ENCODE measurements at places on chromosomes 16 and 17.

- DNase-seq: peak; percentile 99
Measured at GRCh38 chr16:29815793-29816693, at the start of gene PAGR1. Gene PAGR1 (plus strand): TSS chr16:29816152. CDS start chr16:29816526, 374 bp downstream.

DNA sequence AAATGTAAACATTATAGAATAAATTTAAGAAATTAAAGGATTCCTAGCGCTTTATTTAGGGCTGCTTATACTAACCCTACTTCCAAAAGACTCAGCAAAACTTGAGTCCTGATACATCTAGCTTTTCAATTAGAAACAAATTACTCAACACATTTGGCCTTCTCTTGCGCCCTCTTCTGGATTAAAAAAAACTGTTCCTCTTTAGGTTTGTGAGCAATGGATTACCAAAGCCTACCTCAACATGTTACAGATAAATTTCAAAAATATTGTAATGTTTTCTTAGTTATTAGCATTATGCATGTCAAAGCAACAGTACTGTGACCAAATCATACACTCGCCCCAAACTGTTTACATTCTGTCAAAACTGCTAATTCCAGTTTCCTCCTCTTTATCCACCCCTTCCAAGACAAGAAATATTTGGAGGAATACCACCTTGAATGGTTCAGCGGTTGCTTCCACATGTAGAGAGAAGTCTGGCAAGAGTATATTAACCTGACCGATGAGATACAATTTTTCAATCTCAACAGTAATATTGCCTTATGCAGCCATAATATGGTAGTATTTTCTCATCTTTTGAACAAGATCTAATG lies 2.7 kb downstream of the NUFIP2 start:
- DNase-seq: peak; percentile 63

DNA sequence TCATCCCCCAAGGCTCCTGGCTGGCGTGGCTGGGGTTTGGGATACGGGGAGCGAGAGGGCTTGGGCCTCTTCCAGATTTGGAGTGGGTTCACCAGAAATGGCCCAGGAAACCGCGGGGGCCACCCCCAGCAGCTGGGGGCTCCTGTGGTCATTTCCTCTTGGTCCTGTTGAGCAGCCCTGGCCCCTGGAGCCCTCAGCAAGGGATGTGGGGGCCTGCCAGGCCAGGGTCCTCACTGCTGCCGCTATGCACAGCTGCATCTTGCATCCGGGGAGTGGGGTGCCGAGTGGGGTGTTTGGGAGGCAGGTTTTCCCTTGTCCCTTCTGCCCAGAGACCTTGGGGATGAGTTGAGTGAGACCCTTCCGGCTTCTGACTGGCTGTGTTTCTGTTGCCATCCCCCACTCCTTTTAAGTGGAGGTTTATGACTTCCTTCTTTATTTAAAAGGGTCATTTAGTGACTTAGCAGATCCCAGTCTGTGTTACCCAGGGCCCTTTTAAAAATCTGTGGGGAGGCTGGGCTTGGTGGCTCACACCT lies 319.8 kb downstream of the SEC14L1 start:
- DNase-seq: no peak

- no peak for DNase-seq
Measured at GRCh38 chr17:51971121-51971520, 187.4 kb downstream of the CA10 start.

- no peak for DNase-seq
Measured at GRCh38 chr17:17401271-17401781, 75.5 kb upstream of the MED9 start.

DNA sequence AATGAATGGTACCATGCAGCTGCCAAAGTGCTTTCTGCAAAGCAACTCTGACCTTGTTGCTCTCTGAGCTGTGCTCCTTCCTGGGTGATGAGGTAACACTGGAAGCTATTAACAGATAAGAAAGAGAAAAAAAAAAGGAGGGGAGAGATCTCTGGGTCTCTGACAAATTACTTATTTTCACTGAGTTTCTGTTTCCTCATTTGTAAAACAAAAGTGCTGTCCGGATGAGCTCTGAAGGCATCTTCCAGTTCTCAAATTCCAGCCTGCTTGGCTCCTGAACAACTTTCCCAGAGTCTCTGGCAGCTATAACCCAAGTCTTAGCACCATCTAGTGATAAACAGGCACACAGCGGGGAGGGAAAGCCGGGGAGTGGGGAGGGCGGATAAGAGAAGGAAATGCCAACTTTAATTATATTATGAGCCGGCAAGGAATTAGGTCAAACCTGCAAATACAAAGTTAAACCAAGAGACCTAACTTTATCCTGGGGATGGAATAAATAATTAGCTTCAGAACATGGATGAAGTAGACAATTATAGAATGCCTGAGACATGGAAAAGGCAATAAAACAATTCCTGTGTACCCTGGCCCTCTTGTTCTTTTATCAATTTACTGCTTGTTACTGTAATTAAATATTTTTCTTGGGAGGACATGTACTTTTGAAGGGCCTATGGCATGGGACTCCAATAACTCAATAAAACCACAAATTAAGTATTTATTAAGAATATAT lies 61.3 kb upstream of the KIFC3 start:
- peak; percentile 82 for DNase-seq

- no peak for DNase-seq
Measured at GRCh38 chr17:75864448-75864871, 9.3 kb upstream of the WBP2 start.

DNA sequence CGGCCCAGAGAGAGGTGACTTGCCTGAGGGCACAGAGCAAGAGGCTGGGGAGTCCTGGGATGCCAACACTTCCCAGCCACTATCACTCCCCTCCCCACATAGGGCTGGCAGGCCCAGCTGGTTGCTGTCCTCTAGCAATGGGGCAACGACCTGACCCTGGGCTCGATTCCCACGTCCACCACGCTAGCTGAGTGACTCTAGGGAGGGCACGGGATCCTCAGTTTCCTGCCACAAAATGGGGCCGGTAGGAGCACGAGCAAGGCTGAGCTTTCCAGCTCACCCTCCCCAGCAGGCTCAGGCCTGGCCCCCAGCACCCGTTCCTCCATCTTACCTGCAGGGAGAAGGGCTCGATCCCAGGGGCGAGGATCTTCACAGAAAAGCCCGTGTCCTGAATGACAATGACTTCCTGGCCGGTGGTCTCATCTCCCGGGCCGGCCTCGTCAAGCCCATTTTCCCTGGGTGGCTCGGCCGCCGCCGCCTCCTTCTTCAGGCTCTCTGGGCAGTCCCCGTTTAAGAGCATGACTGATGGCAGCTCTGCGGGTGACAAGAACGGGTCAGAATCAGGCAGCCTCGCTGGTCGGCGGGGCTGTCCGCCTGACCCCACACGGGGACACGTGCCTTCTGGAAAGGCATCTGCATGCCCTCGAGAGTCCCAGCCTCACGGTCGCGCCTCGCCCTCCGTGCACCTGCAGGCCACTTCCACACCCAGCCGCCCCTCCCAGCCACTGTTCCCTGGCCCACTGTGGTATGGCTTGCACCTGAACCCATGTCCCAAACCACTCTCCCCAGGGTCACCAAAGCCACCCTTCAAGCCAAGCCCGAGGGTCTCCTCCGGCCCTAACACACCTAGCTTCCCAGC lies 7.3 kb downstream of the CLUH start:
- no peak for DNase-seq

GRCh38 chr17:78923660-78924453 lies 1.3 kb downstream of the TIMP2 start:
- DNase-seq: no peak

DNA sequence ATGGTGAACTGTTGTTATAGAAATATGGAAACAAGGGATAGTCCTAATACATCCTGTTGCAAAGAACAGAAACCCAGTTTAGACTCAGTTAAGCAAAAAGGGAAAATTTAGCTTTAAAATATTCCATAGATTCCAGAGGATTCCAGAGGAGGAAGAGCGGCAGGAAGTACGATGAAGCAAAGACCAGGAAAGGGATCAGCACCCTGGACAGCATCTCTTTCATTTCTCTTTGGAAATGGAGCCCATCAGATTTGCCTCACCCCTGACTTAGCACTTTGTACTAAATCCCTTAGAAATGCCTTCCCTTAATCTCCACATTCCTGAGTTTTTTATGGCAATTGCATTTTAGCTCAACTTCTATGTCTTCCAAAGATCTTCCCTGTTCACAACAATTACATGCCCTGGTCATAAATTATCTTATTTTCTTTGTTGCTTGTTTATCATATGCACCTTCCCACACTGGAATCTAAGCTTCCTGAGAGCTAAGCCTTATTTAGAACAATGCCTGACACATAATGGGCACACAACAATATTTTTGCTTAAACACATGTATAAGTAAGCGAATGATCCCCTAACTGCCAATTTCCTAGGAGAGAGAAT lies 150.0 kb upstream of the RBFOX1 start:
- DNase-seq: no peak

DNA sequence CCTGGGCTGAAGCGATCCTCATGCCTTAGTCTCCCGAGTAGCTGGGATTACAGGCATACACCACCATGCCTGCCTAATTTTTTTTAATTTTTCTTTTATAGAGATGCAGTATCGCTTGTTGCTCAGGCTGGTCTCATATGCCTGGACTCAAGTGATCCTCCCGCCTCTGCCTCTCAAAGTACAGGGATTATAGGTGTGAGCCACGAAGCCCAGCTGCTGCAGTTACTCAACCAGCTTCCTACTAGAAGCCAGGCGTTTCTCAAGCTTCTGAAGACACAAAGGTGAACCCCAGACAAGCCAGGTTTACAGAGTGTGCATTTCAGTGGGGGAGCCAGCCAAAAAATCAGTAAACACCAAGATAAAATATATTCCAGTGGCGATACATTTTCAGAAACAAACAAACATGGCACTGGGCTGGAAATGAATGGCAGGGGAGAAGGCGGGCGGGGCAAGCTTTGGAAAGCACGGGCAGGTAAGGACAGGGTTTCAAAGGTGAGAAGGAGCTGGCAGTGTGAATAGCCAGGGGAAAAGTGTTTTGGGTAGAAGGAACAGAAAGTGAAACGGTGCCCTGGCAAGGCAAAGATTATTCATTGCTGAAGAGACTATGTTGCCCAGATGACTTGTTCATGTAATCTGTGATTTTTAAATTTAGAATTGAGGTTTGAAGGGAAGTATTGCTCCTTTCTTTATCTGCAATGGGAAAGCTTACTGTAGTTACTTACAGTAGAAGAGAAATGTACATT lies 471.1 kb downstream of the WWOX start:
- no peak for DNase-seq

GRCh38 chr16:57038166-57038565 lies 48.8 kb downstream of the NLRC5 start:
- no peak for DNase-seq

GRCh38 chr16:19589771-19590302 lies 34.3 kb downstream of the VPS35L start:
- DNase-seq: no peak

DNA sequence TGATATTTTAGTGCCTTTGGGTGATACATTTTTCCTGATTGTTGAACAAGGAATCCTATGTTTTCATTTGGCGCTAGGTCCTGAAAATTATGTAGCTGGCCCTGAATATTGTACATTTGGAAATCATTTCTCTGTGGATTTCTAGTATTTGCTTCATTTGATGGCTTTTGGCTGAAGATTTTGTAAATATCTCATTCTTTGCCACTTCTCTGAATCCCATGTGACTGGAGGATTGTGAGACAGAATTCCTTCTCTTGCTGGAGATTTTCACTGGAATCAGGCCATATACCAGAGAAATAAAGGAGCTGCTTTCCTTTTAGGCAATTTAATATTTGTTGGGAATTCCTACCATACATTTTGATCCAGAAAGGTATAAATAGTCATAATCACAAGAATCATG lies 8.6 kb downstream of the KRT28 start:
- DNase-seq: no peak

DNA sequence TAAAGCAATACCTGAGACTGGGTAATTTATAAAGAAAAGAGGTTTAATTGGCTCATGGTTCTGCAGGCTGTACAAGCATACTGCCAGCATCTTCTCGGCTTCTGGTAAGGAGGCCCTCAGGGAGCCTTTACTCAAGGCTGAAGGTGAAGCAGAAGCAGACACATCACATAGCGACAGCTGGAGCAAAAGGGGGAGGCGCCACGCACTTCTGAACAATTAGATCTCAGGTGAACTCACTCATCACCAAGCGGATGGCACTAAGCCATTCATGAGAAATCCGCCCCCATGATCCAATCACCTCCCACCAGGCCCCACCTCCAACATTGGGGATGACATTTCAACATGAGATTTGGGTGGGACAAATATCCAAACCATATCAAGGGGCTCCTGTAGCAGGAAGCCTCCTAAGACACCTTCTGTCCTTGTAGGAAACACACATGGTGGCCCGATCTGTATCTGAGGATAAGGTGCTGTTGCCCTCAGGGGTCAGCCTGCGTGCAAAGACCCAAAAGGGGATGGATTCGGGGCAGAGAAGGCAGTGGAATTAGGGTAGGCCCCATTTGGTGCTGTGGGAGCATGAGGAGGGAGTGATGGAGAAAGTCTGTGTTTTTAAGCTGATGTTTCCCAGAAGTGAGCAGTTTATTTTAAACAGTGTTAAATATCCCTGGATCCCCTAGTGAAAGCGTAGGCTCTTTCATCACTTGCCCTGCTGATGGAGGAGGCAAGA lies 23.0 kb downstream of the IL21R start:
- DNase-seq: no peak

GRCh38 chr17:4124999-4125398 lies 17.8 kb downstream of the ZZEF1 start:
- no peak for DNase-seq

- no peak for DNase-seq
Measured at GRCh38 chr16:50245417-50246298, 20.7 kb upstream of the ADCY7 start.
